HEK293T (cell line): ENCODE measurements at places on chromosomes 7 and 10.
A peak's percentile ranks its signal among the peaks of the same experiment; 100 is the strongest.

DNA sequence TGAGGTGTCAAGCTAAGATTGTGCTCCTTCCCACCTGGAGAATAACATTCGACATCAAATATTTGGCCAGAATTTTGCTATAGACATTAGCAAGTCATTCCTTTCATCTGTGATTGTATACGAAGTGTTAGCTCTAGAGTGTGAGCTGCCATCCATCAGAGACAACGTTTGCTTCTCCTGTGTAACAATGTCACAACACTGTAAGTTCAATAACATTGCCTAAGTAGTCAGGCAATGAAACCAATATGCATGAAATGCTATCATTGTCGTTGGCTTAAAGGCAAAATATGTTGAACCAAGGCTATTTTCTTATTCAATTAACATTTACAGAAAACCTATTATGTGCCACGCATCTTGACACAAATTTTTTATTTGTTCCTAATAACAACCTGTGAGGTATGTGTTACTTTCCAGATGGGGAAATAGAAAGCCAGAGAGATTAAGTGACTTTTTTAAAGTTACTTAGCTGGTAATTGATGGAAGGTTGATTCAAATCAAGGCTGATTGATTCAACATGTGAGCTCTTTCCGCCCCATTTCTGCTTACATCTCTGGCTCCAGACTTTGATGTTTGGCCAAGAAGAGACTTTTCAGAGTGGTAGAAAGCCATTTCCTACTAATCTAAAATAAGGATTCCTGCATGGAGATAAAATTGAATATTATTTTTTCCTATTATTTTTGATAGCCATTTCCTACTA is 32.0 kb downstream of the BET1 start:
- no peak for DNase-seq

DNA sequence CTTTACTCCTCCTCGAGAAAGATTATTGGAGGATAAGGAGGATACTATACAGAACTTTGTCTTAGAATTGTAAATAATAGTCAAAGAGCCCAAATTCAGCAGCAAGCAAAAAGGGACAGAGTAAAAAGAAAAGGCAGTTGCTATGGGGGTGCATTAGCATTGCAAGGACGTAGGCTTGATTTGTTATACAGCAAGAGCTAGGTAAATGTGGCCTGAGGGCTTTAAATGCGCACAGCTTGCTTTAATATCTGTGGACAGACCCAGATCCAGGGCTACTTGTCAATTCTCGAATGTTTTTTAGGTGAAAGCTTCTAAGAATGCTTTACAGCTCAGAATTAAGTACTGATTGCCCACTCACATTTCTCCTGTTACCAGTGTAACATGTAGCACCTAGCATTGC is 58.5 kb downstream of the CELF2 start:
- DNase-seq = no peak

GRCh38 chr10:89744026-89744425 is 42.6 kb downstream of the KIF20B start:
- no peak for DNase-seq

- no peak for DNase-seq
These were observed 79.5 kb upstream of the PCBD1 start for GRCh38 chr10:70967591-70968587.

- DNase-seq = no peak
These were observed 339.6 kb upstream of the VWC2 start for GRCh38 chr7:49433794-49434193.

GRCh38 chr7:73901231-73901822 is 40.4 kb downstream of the TMEM270 start:
- DNase-seq = no peak

DNA sequence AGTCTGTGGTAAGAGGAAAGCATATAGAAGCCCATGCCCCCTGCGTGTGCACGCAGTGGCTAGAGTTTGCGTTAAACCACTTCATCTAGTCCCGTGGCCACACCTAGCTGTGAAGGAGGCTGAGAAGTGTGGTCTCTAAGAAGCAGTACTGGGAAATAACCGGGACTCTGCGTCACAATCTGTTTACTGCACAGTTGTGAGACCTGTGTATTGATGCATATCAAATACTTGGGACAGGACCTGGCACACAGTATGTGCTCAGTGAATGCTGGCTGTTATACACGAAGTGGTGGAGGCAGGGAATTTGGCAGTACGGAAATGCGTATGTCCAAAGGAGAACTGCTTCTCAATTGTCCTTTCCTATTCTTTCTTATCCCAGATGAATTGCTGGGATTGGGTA is 149.5 kb downstream of the ARHGAP21 start:
- DNase-seq = no peak

- peak; percentile 24 for DNase-seq
These were observed 734 bp downstream of the PTPN12 start for GRCh38 chr7:77537778-77538280.
